NK-92 treated with Interleukin-12 subunit alpha and Interleukin-12 subunit beta, amount 100 ng/mL, for 24 hours (cell line): ENCODE measurements at places on chromosomes 11 and 22.

- DNase-seq: no peak
Measured at GRCh38 chr11:44248109-44248508, 61.8 kb downstream of the ALX4 start.

DNA sequence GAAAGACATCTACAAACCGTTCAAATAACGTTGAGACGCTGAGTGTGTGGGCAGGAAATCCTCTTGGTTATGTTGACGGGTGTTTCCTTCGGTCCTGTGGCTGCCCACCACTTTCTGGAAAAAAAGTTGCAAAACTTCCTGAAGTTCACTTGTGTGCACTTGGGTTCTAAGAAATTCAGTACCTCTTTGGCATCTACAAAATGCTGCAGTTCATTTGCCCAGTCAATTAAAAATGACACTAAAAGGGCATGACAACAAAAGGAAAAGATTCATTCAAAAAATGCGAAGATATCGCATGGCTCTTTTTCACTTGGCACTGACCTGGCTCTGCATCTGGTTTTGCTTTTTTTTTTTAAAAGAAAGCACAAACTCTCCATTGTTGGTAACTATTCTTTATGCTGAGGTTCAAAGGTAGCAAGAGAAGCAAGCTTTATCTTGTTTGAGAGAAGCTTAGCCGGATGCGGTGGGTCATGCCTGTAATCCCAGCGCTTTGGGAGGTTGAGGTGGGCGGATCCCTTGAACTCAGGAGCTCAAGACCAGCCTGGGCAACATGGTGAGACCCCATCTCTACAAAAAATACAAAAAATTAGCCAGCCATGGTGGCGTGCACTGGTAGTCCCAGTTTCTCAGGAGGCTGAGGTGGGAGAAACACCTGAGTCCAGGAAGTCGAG lies 10.6 kb upstream of the XBP1 start:
- peak; percentile 23 for DNase-seq

DNA sequence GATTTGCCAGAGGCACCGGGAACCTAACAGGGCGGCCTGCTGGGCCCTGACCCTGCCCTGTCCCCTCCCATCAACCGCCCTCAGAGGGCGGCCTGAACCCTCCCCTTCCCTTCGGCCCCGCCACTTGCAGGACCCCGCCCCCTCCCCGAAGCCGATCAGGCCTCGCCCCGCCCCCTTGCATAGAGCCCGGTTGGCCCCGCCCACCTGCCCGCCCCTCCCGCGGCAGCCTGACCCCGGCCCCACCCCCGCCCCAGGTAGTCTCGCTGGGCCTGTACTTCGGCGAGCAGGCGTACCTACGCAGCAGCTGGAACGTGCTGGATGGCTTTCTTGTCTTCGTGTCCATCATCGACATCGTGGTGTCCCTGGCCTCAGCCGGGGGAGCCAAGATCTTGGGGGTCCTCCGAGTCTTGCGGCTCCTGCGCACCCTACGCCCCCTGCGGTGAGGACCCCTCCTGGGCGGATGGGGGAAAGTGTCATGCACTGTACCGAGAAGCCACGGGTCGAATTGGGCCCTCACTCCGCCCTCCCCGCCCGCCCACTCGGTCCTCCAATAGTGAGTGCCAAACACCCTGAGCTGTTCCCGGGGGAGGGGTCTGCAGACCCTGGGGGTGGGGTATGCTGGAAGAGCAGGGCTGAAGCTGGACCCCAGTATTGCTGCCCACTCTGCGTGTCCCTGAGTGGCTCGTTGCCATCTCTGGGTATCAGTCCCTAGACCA lies 94.1 kb downstream of the CACNA1I start:
- DNase-seq: no peak

- DNase-seq: no peak
Measured at GRCh38 chr22:41598891-41599635, 9.4 kb upstream of the PMM1 start.

DNA sequence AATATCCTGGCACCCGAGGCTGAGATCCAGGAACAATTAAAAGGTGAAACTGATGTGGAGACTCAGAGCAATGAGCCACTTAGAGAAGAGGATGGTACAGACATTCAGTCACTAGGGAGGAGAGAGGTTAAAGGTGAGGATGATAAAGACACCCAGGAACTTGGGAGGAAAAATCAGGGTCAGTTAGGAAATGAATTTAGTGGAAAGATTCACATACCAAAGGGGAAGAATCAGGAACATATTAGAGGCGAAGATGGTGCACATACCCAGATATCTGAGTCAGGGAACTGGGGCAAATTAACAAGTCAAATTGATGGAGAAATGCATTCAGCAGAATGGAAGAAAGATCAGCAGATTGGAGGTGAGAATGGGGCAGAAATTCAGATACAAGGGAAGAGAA lies 4.1 kb upstream of the MEI1 start:
- no peak for DNase-seq

GRCh38 chr11:4018641-4019040 lies 76.0 kb upstream of the RRM1 start:
- DNase-seq: no peak
